Activated CD4-positive, alpha-beta T cell treated with anti-CD3 and anti-CD28 coated beads for 48 hours (primary cell): ENCODE measurements at places on chromosomes 7 and 10.
A peak's percentile ranks its signal among the peaks of the same experiment; 100 is the strongest.

DNA sequence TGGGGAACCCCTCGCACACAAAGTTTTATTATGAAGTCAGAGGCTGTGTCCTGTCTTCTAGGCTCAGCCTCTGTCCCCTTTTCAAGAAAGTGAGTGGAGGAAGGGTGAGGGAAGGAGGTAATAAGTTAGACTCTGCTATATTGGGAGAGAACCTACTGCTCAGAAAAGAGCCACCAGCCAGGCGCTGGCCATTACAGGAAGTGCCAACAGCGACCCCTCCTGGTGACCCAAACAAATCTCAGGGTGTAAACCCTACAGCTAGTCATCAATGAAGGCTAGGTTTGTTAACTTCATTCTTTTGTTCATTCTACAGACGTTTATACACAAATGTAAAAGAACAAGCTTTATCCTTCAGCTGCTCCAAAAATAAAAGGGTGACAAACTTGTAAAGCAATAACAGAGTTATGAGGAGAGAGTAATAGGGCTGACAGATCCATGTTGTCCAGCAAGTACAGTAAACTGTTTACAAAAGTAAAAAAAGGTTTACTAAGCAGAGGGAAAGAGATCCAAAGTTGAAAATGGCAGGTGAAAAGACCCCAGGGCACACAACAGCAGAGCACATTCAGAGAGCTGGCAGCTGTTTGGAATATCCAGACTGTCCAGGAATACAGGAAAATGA is 82.7 kb downstream of the FAM204A start:
- DNase-seq: peak; percentile 59

DNA sequence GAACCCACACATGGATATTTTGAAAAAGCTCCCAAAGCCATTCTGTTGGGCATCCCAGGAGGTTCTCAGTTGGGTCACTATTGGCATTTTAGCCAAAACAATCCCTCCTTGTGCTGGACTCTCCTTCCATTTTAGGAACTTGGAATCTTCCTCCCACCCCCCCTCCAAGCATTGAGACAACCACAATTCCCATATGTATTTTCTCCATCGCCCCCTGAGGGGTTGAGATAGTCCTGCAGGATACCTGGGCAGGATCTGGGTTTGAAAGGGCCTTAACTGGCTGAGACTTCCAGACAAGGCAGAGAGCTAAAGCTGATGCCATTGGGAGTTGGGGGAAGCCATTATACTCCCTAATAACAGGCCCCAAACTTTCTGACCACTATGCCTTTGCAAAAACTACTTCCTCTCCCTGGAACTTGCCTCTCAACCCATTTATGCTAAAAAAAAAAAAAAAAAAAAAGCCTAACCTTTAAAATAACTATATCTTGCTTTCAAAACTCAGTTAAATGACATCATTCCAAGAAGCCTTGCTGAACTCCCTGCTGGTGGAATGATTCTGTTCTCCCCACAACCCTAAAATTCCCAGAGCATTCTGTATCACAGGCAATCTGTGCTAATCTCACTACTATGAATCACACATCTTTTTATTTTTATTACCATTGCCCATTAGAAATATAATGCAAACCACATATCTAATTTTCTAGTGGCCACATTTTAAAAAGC is 77.5 kb upstream of the PDE1C start:
- no peak for DNase-seq

DNA sequence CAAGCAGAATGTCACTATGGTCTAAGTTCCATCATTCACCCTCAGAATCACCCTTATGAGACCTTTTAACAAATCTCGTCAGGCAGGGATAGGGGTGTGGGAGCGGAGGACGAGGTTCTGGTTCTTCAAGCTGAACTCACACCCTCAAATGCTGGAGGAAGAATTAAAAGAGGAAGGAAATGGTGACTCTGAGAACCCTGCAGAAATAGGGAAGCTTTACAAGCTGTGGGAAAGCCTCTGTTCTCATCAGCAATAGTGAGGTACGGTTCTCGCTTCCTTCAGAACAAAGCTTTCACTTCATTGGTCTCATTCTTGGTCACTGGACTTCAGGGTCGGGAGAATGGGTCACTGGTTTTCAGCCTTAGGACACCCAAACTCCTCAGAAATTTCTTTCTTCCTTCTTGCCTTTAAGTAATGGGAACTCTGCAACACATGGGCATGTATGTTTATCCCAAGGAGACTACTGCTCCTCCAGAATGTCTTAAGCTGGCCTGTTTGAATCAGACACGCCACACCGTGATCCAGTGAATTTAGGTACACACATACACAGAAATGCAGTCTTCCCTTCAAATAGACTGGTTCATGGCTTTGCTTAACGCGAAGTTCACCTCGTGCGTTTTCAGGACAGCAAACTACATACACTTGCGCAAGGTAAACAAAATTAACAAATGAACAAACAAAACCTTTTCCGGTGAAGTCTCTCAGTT is 226.0 kb downstream of the SFMBT2 start:
- no peak for DNase-seq

- DNase-seq: no peak
These were observed 102.1 kb downstream of the ARHGAP22 start for GRCh38 chr10:48502791-48503190.

- no peak for DNase-seq
These were observed 841.5 kb downstream of the GRM8 start for GRCh38 chr7:126411032-126411820.

- DNase-seq: no peak
These were observed 805.1 kb downstream of the TNS3 start for GRCh38 chr7:46776790-46777189.

DNA sequence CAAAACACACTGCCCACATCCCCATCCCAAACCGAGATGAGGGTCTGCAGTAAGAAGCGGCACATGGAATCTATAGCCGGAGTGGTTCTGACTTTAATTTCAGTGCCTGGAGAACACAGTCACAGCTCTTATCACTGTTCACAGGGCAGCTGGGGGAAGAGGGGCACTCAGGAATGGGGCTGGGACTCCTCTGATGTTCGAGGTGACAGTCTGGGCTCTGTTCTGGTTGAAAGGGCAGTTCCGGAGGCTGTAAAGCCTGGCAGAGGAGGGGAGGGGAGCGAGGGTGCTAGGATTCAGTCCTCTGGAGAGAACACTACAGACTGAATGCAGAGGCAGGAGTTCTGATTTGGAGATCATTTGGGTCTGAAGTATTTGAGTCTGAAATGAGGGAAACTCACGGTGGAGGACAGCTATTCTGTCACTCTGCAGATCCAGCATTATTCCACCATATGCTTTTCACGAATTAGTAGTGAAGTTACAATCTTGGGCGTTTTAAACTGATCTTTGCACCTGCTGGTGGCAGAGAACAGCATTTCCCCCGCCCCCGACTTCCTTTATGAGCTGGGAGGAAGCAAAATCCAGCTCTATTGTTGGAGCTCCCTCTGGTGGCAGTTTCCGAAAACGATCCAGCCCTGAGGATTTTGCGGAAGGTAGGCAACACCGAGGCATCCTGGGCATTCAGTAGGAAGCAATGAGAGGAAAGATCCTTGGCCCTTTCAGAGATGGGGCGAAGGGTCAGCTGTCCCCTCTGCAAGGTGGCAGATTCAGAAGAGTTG is 22.7 kb upstream of the KCNK18 start:
- DNase-seq: peak; percentile 90

DNA sequence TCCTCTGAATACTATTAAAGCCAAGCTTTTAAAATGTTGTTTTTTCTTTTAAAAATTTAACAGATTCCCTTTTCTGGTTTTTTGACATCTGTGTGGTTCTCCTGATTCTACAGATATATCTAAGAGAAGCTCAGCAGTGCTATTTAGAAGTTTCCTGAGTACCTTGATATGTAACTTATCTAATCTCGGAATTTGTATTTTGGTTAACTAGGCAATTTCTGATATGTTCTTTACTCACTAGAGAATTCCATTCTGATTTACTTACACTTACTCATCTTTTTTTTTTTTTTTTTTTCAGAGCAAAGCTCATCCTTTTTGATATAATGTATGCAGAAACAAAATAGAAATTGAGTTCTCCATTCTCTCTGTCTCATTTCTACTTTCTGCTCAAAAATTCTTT is 63.8 kb downstream of the PALS2 start:
- DNase-seq: no peak

- DNase-seq: peak; percentile 13
These were observed 185.0 kb downstream of the STK31 start for GRCh38 chr7:23894892-23895569.

- no peak for DNase-seq
These were observed 2.9 kb downstream of the HKDC1 start for GRCh38 chr10:69223028-69223342.

DNA sequence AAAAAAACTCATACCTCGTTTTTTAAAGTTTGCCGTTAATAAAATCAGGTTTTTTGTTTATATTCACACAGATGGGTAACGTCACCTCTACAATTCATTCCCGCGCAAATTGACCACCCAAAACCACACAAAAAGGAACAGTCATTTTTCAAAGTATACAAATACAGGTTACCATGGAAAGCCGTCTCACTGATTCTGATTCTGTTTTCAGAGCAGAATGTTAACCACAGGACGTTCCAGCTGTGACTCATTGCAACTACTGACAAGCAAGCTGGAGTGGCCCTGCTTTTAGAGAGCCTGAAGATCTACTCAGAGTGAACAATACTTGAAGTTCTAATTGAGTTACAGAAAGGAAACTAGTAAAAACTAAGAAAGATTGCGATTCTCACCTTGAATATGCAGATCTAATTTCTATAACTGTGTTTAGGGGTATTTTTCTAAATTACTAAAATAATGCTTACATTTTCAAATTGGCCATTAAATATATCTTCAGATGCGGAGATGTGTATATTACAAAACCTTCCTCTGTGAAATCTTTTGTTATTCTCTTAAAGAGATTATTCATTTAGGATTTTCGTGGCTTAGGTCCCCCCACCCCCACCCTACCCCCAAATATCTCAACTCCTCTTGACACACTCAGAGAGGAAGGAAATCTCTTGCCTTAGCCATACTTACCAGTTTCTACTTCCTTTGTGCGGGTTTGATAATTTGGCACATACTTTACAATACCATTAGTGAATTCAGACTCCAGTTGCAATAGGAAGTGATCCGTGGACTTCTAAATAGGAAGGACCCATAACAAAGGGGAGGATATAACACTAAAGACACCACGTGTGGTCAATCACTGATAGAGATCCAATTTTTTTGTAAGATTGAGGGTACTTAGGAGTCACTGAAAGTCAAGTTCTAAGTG is 106.0 kb downstream of the CUBN start:
- DNase-seq: peak; percentile 81

DNA sequence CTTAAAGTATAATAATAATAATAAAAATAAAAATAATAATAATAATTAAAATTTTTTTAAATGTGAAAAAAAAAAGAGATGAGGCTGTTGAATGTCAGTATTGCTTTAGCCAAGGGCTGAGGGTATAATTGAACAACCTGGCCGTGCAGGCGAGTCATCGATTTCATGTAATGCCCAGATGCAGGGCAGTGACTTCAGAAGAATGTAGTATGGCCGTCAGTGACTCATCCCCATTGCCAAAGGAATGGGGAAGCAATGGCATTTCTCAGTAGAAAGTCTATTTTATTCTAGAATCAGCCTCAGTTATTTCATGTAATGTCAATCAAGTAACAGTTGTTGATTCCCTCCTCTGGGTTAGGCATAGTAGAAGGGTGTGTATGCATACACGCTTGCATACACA is 516.4 kb downstream of the GLRX3 start:
- no peak for DNase-seq

- DNase-seq: no peak
These were observed 39.0 kb downstream of the TFPI2 start for GRCh38 chr7:93851536-93851935.

GRCh38 chr7:133854739-133855138 is 272.4 kb upstream of the LRGUK start:
- DNase-seq: no peak

DNA sequence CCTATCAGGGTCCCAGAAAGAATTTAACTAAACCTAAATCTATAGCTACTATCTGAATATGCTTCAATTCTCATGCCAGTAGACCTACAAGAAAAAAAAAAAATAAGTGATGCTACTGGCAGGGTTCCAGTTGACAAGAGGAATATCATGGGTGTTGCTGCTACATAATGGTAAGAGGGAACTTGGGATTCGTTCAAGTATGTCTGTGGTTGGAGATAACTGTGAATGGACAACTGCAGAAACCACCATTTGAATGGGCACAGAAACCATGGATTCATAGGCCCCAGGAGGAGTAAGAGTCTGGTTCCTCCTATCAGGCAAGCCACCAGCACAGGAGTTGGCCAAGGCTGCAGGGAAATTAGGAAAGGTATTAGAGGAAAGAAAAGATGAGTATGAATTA is 287.6 kb upstream of the HGF start:
- DNase-seq: no peak

DNA sequence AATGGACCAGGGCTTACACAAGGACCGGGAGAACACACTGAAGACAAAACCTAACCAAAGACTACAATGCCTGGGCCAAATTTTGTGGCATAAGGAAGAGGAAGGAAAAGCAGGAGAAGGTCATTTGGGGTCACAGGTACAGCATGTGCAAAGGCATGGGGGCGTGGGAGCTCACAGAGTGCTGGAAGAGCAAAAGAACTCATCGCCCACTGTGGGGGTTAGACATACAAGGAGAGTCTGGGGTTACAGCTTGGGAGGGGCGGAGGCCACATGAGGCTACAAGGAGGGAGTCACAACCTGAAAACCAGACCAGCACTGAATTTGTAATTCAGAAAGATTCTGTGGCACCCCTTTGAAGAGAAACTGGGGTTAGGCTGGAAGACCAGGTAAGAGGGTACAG is 9.7 kb downstream of the PUS7 start:
- DNase-seq: no peak

GRCh38 chr7:50838675-50839377 is 56.1 kb upstream of the GRB10 start:
- DNase-seq: no peak

GRCh38 chr7:142482891-142483658 is 225.2 kb upstream of the PRSS58 start:
- peak; percentile 70 for DNase-seq

DNA sequence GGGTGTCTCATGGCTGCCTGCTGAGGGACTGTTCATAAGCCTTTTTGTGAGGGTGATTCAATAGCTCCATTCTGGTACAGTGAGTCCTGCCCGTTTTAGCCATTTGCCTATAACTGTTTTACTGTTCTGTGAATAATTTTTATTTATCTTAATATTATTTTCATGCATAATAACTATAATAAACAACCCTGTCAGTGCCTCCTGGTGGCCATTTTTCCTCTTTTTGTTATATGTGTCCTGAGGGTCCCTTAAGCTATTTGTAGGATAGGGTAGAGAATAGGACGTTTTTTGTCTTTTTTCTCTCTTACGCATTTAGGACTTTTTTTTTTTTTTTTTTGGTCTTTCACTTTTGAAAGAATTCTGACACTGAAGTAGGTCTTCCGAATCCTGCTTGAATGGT is 2.9 kb downstream of the C1QL3 start:
- no peak for DNase-seq
